ENCODE measurements at places on chromosomes 11 and 22.

DNA sequence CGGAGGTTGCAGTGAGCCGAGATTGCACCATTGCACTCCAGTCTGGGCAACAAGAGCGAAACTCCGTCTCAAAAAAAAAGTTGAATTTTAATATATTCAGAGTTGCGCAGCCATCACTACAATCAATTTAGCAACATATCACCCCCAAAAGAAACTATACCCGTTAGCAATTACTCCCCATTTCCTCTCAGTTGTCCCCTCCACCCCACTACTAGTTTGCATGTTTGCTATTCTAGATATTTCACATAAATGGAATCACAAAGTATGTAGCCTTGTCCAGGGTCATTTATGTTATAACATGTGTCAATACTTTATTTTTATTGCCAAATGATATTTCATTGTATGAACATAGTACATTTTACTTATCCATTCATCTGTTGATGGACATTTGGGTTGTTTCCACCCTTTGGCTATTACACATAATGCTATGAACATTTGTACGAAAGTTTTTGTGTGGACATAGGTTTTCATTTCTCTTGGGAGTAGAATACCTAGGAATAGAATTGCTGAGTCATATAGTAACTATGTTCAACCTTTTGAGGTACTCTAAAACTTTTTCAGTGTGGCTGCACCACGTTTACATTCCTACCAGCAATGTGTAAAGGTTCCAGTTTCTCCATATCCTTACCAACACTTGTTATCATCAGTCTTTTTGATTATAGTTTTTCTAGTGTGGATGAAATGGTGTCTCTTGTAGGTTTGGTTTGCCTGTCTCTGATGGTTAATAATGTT, 2.2 kb downstream of the ZNF143 start:
- no peak for DNase-seq

GRCh38 chr11:1887451-1888346, 4.0 kb downstream of the PRR33 start:
- DNase-seq = peak; percentile 34

GRCh38 chr11:106276126-106276525, 198.7 kb downstream of the AASDHPPT start:
- DNase-seq = no peak

- no peak for DNase-seq
Measured at GRCh38 chr22:24812950-24813775, 7.2 kb downstream of the SGSM1 start.

DNA sequence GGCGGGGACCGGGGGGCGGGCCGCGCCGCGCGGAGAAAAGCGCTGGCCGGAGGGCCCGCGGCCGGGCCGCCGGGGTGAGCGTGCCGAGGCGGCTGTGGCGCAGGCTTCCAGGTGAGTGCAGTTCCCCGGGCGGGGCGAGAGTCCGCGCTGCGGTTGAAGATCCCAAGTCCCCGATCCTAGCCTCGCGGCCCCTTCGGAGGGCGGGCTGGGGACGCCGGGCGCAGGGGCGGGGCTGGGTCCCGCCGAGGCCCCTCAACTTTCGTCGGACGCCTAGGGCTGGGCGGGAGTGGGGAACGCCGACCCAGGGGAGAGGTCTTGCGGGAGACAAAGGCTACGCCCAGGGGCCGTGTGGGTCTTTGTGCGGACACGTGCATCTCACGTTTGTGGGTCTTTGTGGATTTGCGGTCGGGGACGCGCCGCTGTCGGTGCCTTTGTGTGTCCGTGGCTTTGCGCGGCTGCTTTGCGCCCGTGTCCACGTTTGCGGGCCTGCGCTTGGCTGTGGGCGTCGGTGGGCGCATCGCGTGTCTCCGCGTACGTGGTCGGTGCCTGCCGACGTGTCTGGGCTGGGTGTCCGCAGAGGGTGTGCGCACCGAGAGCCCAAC, at the start of gene TSKU:
Gene TSKU (plus strand): TSS at position 63 of the 602 bp plus-strand sequence. CDS start 12,261 bp downstream, outside the sequence.
- no peak for DNase-seq

DNA sequence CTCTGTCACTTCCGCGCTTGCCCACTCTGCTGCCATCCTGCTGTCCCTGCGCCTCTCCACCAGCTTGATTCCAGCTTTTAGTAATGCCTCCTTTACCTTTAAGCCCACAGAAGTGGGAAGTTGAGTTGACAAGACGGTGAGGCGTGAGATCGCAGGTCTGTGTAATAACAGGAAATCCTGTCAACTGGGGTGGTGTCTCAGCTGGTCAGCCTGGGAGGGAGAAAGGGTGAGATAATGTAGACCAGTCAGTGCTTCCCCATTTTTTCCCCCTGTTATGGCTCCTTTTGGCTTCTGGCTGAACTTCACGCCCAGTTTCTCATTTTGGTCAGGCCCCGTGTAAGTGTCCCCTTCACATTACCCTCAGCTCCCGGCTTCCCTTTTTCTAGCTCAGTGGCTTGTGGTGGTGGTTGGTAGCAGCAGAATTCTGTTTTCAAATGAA, 98.9 kb downstream of the TRAF6 start:
- peak; percentile 90 for DNase-seq

DNA sequence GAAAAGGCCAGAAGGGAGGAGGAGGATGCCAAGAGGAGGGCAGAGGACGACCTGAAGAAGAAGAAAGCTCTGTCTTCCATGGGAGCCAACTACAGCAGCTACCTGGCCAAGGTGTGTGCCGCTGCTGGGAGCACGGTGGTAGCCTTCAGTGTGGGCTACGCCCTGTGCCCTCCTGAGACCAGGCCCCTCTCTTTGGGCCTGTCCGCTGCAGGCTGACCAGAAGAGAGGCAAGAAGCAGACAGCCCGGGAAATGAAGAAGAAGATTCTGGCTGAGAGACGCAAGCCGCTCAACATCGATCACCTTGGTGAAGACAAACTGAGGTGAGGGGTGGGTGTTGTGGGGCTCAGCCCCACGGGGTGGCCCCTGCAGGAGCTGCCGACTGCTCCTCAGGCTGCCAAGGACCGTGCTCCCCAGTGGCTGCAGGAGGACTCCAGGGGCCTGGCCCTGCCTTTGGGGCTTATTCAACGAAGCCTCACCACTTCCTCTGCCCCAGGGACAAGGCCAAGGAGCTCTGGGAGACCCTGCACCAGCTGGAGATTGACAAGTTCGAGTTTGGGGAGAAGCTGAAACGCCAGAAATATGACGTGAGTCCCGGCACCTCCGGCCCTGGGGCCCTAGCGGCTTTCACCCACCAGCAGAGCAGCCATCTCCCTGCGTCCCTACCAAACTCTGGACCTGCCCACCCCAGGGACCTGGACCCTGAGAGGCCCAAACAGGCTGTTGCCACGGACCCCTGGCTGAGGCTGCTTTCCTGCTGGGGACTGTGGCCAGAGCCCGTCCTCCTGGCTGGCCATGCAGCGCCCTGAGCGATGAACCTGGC, 12.6 kb upstream of the MRPL23 start:
- DNase-seq = no peak

- DNase-seq = no peak
Measured at GRCh38 chr11:47879259-47880158, 31.4 kb upstream of the NUP160 start.

- DNase-seq = no peak
Measured at GRCh38 chr22:43377548-43377895, 34.3 kb upstream of the MPPED1 start.

GRCh38 chr22:48258811-48259210, 1496.4 kb downstream of the TBC1D22A start:
- no peak for DNase-seq

GRCh38 chr22:20271114-20271994, 3.2 kb upstream of the RTN4R start:
- DNase-seq = no peak

DNA sequence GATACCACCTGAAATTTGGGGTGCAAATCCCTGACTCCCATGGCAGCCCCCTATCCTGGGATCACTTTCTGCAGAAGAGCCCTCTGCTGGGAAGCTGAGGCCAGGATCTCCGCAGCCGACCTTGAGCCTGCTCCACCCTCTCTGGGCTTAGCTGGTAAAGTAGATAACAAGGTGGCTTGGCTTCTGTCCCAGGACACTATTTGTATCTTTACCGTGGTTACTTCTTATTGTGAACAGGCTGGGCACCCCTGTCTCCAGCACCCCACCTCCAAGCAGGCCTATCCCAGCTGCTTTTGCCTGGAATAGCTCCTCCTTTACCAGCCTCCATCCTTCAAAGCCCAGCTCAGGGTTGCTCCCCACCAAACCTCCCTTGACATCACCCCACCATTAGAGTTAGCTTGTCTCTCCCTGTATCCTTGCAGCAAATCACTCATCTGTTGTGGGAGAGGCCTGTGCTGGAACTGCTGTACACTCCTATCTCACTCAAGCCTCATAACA, 35.2 kb upstream of the P2RY2 start:
- no peak for DNase-seq

DNA sequence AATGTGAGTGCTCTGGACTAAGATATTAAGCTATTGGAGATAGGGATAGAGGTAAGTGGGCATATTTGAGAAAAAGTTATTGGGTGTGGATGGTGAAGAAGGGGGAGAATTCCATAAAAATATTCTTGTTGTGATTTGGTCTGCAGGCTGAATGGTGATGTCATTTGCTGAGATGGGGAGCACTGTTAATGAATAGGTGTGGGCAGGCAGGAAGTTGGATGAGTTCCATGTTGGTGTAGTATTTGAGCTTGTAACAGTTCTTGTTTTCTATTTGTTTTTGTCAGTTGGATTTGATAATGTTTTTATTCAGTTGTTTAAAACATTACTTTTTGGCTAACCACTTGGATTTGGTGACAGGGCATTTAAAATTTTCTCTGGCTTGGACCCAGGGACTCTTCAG, 168.8 kb downstream of the C11orf87 start:
- no peak for DNase-seq

DNA sequence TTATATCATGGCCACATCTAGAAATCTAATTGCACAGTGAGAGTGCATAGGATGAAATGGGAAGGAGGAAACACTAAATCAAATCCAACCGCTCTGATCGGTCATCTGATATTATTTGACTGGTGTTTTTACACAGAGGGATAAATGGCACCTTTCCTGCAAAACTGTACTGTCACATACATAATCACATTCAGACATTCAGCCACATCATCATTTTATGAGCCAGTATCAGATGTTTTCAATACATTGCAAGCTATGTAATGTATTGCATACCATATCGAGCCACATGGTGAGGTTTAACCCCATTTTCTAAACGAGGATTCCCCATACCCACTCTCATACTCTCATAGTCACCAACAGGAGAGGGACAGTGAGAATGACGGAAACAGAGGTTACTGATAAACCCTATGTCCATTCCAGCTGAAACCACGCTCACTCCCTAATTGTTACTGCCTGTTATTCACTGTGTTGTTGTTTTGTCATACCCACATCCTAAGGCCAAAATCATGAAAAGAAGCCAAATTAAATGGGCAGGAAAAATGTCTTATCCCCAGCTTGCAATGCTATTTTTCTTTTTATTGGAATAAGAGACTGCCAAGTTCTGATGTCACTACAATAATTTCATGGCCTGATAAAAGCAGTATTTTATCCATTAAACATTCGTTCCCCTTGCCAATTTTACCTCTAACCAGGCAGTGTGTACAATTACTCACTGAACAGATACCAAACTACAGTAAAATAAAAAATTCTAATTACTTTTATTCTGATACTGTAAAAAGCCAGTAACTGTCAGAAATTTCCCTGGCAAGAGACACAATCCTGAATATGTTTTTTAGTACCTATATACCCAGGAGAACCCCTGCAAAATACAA, 9.0 kb downstream of the CDON start:
- DNase-seq = no peak

DNA sequence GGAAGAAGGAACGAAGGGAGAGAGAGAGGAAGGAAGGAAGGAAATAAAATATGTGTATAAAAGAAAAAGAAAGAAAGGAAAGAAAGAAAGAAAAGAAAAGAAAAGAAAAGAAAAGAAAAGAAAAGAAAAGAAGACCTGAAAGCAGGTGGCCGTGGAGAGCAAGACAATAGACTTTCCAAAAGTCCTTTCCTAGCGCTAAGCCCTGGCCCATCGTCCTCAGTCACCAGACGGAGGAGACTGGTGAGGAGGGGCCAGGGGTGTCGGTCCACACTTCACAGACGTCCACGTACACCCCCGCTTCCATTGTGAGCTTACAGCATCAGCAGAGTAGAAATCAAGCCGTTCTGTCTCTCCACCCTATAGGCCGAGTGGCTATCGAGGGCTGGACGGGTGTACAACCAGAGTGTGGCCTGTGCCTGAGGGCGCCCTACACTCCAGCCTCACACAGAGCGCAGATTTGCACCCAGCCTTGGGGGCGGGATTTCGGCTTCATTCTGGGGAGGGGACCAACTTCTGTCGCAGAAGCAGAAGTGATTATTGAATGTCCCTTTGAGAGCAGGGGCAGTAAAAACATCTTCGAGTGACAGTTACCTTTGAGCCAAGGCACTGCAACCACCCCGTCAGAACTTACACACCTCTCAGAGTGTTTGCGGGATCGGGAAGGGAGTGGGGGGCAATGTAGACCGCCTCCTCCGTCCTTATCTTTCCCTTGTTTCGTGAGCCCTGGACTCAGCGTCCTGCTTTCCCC, 2.0 kb upstream of the BSX start:
- no peak for DNase-seq

DNA sequence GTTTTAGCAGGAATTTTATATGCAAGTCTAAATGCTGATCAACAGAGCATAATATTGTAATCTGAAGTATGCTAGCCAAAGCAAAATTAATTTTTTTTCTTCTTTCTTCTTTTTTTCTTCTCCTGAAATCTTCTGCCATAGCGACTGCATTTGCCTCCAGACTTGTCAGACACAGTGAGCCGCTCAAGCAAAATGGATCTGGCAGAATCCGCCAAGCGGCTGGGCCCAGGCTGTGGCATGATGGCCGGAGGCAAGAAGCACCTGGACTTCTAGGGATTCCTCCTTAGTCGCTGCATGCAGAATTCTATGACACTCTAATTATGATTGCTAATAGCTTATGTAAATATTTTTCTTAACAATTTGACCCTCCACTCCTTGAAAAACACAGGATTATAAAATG, 27.9 kb downstream of the PAX6 start:
- DNase-seq = no peak

- DNase-seq = no peak
Measured at GRCh38 chr11:13094930-13095687, 86.0 kb downstream of the RASSF10 start.

GRCh38 chr11:115194802-115195110, 309.5 kb downstream of the CADM1 start:
- no peak for DNase-seq

DNA sequence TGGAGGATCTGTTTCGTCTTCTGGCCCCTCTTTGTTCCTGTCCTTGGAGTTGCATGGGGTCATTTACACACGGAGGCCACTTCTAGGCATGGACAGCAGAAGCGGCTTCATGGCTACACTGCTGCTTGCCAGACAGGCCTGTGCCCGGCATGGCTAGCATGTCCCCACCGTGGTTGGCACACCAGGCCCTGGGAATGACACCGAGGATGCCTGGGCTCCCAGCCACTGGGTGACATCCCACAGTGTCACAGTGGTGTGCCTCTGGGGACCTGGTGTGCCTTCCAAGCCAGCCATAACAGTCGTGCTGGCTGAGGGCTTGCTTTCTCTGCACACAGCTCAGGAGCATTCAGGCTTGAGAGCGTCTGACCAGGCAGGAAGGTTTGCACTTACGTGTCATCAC, 910.1 kb downstream of the TBC1D22A start:
- DNase-seq = no peak

GRCh38 chr11:69935941-69936505, 116.8 kb upstream of the FGF3 start:
- no peak for DNase-seq

GRCh38 chr22:25348391-25348790, 129.0 kb downstream of the CRYBB2 start:
- DNase-seq = no peak

Data from natural killer cell treated with Interleukin-12 subunit alpha and Interleukin-12 subunit beta and Interleukin-15 and Interleukin-18, amount 100 ng/mL, for 72 hours (primary cell).